Hematopoietic multipotent progenitor cell treated with erythropoietin and hydrocortisone succinate and interleukin-3 and kit ligand, for 6 days (in vitro differentiated cells): ENCODE measurements at places on chromosomes 4 and X.

DNA sequence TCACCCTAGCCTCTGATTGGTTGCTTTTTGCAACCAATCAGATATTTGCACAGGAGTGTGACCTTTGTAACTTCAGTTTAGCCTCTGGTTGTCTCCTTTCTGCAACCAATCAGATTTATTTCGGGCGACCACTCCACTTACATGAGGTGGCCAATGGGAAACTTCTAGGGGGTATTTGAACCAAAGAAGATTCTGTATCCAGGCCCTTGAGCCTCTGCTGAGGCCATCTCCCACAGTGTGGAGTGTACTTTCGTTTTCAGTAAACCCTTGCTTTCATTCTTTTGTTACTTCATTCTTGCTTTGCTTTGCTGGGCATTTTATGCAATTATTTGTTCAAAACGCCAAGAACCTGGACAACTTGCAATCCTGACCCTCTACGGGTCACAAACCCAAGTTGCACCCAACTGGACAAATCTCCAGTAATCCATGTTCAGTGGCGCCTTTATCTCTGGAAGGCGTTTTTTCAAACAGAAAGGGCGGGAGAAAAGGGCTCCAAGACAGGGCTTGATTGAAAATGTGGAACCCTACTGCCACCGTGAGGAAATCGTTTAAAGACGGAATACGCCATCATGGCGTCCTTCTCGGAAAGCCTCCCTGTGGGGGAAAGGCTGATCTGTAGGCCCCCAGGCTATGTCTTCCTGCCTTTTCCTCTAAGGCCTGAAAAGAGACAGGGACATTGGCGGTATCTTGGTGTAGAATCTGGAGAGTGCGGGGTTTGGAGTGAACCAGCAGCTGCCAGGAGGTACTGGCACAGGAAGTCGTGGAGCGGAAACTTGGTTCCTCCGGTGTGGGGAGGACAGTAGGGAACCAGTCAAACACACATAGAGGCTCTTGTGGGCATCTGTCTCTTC, 184.6 kb downstream of the OR13H1 start:
- DNase-seq: no peak

GRCh38 chr4:168656055-168656660, 159.3 kb downstream of the PALLD start:
- DNase-seq: no peak

- DNase-seq: no peak
Measured at GRCh38 chrX:130933358-130933757, 30.3 kb upstream of the ENOX2 start.

- DNase-seq: no peak
Measured at GRCh38 chr4:85823295-85823694, 348.3 kb downstream of the ARHGAP24 start.

DNA sequence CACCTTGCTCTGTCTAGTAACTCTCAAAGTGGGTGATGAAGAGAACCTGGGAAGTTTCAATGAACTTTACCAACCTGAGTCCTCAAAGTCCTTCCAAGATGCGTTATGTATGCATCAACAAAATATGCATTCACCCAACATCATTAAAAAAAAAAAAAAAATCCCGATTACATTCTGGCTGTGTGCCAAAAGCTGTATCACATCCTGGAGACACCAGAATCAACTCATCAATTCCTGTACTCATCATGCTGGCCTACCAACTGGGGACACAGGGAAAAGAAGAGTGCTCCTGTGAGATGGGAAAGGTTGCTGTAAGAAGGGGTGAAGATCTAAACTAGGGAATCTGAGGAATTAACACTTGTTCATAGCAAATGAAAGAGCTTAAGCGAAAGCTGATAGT, 16.5 kb downstream of the UNC5C start:
- DNase-seq: no peak

- no peak for DNase-seq
Measured at GRCh38 chr4:168659741-168660465, 163.1 kb downstream of the PALLD start.

- no peak for DNase-seq
Measured at GRCh38 chrX:131791608-131792355, 231.3 kb upstream of the STK26 start.

GRCh38 chrX:144334577-144334976, 450.7 kb downstream of the UBE2NL start:
- DNase-seq: peak; percentile 1

DNA sequence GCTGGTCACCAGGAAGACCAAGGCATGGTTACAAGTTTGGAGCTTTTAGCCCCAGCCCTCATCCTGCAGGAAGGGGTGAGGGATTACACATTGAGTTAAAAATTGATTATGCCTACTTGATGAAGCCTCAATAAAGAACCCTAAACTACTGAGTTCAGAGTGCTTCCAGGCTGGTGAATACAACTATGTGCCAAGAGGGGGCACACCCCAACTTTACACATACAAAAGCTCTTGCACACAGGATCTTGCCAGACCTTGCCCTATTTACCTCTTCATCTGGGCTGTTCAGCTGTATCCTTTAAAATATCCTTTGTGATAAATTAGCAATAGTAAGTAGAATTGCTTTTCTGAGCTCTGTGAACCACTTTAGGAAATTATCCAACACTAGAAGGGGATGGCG, 489.3 kb downstream of the INPP4B start:
- DNase-seq: no peak

DNA sequence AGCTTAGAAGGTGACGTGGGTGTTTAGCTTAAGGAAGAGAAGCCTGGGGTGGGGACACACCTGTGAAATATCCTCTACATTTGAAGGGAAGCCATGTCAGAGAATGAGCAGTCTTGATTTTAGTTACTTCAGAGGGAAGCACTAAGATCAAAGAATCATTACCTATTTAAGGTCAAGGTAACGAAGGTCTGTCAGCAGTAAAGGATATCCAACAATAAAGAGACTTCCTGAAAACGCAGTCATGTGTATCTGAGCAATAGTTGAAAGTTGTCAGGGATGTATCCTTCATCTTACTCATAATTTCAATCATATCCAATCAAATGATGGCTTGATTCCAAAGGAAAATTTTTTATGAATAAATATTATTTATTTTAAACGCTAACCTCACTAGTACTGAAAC, 33.5 kb downstream of the IGFBP7 start:
- no peak for DNase-seq

GRCh38 chrX:139170526-139171173, 359.9 kb upstream of the F9 start:
- no peak for DNase-seq

DNA sequence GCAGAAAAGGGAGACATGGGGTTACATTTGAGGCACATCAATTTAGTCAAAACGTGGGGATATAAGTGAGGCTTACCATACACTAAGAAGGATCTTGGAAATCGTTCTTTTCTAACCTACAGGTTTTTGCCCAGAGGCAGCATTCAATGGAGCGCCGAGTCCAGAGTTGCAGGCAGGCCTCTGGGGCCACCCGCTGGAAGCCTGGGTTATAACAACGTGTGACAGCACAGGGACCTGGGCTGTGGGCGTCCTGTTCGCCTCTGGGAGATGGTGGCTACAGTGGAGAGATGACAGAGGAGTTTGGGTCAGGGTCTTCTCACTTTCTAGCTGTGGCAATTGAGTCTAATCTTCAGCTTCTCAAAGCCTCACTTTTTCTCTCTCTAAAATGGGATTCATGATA, 53.9 kb downstream of the ENPP6 start:
- DNase-seq: peak; percentile 67

DNA sequence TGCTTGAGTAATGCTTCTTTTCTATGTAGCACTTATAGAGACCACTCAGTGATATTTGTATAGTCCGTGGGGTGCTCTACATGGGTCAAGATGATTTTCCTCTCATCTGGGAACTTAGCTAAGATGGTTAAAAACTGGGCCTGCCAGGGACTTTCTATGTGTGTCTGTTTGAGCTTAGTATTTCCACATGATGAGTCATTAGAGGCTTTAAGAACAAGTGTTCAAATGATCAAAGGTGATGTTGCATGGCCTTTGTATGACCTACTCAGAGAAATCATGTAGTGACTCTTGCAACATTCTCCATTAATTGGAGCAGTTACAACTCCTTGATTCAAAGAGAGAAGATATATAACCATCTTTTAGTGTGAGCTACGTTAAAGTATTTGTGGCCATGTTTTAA, 1480.5 kb upstream of the IGFBP7 start:
- no peak for DNase-seq

- no peak for DNase-seq
Measured at GRCh38 chr4:6011686-6012085, 6.5 kb downstream of the C4orf50 start.

- peak; percentile 81 for DNase-seq
Measured at GRCh38 chrX:154484255-154485149, 1.9 kb downstream of the UBL4A start.

- no peak for DNase-seq
Measured at GRCh38 chr4:53854991-53855568, 209.3 kb downstream of the CHIC2 start.

- no peak for DNase-seq
Measured at GRCh38 chrX:150902434-150903109, 4.1 kb upstream of the CD99L2 start.

GRCh38 chr4:13888112-13888511, 260.6 kb upstream of the BOD1L1 start:
- no peak for DNase-seq

DNA sequence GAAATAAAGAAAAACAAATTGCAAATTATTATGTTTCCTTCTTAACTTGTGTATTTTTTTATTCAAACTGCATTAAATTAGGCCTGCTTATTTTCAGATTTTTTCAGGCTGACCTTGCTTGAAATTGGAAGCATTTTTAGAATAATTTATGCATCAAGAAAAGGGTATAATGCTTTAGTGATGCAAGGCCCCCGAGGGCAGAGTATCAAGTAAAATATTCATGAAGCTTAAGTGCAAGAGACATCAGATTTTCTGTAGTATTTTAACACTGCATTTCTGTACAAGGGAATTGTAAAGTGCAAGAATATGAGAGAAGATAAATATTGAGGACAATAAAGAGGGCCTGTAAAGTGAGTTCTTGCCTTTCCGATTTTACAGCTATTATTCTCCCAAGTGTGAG, 485.8 kb upstream of the ATOH1 start:
- DNase-seq: no peak

- DNase-seq: peak; percentile 65
Measured at GRCh38 chr4:40121515-40121914, 64.9 kb downstream of the N4BP2 start.

DNA sequence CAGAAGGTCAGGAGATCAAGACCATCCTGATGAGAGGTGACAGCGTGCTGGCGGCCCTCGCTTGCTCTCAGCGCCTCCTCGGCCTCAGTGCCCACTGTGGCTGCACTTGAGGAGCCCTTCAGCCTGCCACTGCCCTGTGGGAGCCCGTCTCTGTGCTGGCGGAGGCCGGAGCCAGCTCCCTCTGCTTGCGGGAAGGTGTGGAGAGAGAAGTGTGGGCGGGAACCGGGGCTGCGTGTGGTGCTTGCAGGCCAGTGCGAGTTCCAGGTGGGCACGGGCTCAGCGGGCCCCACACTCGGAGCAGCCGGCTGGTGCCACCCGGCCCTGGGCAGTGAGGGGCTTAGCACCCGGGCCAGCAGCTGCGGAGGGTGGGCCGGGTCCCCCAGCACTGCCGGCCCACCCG, 286.9 kb downstream of the RAPGEF2 start:
- no peak for DNase-seq

- DNase-seq: peak; percentile 84
Measured at GRCh38 chrX:130401415-130402207, at the start of gene RBMX2. RBMX2 (plus strand) TSS chrX:130401987; CDS start chrX:130402033, 46 bp downstream.

DNA sequence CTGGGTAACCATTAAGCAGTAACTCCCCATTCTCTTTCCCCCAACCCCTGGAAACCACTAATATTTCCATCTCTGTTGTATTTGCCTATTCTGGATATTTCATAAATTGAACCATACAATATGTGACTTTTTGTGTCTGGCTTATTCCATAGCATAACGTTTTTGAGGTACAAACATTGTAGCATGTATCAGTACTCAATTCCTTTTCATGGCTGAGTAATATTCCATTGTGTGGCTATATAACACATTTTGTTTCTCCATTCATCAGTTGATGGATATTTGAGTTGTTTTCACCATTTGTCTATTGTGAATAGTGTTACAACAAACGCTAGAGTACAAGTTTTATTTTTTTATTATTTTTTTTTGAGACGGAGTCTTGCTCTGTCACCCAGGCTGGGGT, 55.0 kb upstream of the MORC4 start:
- DNase-seq: no peak

DNA sequence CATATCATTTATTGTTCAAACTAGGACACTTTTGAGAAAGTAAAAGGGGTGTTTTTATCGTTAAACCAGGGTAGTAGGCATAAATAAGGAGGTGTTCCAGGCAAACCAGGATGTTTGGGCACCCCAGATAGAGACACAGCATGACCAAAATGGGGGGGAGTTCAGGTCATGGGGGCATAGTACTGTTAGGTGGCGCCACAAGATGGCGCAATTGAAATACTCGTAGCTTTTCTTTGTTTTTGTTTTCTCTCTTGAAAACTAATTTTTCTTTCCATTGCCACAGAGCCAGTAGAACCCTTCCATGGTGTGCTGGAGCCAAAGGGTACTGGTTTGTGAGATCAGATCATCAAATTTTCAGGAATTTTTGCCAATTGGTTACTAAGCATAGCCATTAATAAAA, 283.4 kb downstream of the BCOR start:
- peak; percentile 62 for DNase-seq

DNA sequence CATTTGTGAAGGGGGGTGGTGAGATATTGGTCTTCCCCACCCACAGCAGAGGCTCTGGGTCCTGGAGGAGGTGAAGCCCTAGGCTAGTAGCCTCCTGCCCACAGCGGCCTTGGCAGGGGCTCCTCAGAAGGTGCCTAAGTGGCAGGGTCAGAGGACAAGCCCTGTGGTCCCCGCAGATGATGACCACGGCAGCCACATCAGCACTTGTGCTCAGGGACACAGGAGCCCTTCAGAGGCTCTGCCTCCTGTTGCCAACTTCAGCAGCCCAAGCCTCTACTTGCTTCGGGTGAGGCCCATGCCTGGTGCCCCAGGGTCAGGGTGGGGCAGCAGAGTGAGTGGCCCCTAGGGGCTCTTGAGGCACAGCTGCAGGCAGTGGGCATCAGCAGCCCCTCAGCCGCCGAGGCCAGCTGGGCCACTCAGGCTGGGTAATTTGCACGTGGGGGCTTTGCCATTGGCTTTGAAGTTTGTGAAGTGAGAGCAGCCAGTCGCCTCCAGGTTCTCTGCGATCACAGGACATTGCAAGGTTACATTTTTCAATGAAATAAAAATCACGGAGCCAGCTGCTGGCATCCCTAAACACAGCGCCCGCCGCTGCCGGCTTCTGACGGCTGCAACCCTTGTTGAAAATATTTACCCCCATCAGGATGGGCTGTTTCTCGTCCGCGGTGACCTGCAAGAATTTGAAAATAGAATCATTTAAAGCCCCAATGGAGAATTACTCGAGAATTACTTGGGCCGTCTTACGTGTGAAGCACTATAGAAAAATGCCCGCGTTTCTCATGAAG, 108.5 kb downstream of the HMX1 start:
- no peak for DNase-seq

GRCh38 chr4:35963383-35963782, 280.9 kb downstream of the ARAP2 start:
- DNase-seq: no peak

- DNase-seq: no peak
Measured at GRCh38 chrX:46367491-46367890, 177.7 kb downstream of the ZNF674 start.
